ENCODE measurements at places on chromosomes 5 and 9.

- DNase-seq = no peak
Measured at GRCh38 chr5:180623844-180624243, 25.6 kb downstream of the FLT4 start.

- DNase-seq = no peak
Measured at GRCh38 chr9:101372327-101373118, 12.3 kb downstream of the BAAT start.

GRCh38 chr5:32936329-32936728, 225.2 kb downstream of the NPR3 start:
- DNase-seq = no peak

DNA sequence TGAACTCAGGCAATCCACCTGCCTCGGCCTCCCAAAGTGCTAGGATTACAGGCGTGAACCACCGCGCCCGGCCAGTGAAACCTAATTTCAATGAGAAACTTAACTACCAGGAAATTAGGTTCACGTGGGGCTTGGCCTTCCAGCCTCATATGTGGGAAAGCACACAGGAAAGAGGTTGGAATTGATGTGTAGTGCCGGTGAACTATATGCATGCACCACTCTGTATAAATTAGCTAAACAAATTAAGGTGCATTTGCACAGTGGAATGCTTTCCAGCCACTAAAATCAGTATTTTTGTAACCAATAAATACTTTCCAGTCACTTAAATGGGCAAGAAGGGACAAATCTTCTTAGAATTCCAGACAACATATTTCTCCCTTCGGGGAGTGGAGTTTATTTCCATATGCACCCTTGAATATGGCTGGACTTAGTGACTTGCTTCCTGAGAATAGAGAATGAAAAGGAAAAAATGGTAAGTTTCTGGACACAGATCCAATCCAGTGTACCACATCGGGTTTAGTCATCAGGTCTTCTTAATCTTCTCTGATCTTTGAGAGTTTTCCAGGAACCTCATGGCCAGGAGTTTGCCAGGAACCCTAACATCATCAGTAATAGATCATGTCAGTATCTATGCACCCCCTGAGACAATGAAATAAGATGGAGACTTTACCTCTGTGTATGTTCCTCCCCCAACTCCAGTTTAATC, 24.9 kb downstream of the ATOX1 start:
- peak; percentile 85 for DNase-seq

DNA sequence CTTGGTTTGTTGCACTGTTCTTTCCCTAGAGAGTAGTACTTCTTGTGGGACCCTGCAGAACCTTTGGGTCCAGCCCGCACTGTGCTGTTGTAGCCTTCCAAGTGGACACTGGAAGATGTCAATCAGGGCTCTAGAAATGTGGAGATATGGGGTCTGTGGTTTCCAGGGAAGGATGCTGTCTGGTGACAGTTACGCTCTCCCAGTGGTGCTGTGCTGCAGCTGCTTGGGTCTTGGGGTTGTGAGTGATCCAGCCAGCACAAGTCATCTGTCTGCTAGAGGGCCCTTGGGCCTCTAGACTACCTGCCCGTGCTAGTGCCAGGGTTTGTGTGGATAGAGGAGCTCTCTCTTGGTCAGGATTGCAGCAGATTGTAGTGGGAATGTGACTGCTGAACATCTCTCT, 484.5 kb downstream of the DMAC1 start:
- DNase-seq = no peak

DNA sequence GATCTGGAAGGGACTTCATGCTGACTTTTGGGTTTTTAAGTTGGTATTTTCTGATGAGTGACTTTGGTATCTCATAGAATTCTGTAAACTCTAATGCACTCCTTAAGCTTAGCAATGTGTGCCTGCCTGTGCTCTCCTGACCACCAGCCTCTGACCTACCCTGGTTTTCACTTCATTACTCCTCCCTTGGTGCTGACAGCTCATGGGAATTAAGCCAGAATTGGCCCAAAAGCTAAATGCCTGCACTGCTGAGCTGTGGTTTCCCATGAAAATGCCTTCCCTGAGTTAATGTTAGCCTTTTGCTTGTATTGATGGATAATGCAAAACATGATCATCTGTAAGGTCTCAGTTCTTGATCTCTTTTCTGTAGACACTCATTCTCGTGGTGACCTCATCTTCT, 308.0 kb downstream of the DOCK8 start:
- peak; percentile 12 for DNase-seq

DNA sequence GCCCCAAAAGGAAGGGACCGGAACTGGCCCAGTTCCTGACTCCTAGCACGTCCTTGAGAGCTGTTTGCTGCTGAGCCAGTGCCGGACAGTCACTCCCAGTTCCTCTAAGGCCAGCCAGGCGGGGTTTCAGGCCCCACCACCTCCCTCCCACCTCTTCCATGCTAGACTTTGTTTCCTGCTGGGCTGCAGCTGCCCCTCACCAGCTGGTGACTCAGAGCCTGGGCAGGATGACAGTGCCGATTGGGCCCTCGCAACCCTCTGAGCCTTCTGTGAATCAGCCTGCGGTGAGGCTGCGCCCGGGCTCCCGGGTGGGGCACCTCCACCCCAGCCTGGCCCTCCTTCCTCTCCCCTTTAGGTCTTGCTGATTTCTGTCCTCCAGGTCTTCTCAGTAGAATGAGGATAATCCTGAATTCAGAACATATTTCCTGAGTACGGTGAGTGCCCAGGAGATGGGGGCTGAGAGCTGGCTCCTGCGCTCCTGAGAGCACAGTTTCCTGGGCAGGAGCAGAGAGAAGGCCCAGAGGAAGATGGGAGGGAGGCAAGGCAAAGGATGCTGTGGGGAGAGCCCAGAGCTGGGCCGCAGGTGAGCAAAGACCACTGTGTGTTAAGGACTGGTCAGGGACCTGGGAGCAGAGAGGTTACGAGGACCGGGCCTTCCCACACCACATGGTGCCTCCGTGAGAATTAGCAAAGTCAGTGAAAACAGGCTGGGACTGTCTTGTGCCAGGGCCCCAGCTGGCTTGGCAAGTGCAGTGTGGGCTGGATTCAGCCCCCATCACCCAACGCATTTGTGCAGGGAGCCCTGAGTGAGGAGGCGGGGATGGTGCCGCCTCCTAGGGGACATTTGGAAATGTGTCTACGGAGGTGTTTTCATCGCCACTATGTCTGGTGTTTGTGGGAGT, 32.9 kb upstream of the STXBP1 start:
- peak; percentile 96 for DNase-seq

DNA sequence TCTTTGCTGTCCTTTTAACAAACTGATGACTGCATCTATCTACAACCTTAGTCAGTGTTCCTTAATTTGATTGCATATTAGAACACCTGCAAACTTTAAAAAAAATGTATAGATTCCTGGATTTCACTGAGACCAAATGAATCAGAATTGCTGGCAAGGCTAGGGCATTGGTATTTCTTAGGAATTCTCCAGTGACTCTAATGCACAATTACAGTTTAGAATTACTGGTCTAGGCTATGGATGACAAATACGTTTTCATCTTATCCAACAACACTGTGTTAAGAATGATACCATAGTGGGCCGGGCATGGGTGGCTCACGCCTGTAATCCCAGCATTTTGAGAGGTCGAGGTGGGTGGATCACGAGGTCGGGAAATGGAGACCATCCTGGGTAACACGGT, 545.9 kb upstream of the RIOK2 start:
- DNase-seq = peak; percentile 39

DNA sequence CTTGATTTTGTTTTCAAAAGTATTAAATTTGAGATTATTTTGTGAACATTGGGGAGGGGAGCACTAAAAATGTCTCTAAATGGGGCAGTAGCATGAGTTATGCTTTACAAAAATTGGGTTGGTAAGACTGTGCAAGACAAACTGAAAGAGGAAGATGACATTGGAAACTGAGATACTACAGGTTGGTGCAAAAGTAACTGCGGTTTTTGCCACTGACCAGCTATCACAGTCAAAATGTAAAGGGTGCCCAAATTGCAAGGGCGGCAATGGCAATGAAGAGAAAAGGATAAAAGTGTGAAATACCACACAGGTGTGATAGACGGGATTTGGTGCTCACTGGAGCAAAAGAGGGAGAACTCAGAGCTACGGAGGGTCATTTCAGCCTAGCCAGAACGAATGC, 124.0 kb downstream of the FANCC start:
- DNase-seq = no peak

GRCh38 chr9:124284237-124284831, 26.6 kb downstream of the NEK6 start:
- DNase-seq = no peak

GRCh38 chr9:93674580-93675335, 98.4 kb downstream of the PHF2 start:
- no peak for DNase-seq

- DNase-seq = no peak
Measured at GRCh38 chr5:72895758-72896157, 60.1 kb upstream of the FCHO2 start.

- DNase-seq = no peak
Measured at GRCh38 chr5:90325093-90325492, 84.5 kb downstream of the CETN3 start.

DNA sequence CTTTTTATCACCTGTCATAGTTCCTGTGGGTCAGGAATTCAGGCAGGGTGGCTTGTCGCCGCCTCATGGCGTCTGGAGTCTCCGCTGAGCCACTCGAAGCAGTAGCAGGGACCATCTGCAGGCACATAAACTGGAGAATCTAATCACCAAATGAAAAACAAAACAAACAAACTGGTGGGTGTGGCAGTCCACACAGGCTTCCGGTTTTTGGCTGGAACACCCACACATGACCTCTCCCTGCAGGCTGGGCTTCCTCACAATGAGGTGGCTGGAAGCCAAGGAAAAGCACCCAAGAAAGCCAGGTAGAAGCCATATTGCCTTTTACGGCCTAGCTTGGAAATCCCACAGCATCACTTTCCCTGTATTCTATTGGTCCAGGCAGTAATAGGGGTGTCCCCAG, 197.0 kb downstream of the SYK start:
- no peak for DNase-seq

DNA sequence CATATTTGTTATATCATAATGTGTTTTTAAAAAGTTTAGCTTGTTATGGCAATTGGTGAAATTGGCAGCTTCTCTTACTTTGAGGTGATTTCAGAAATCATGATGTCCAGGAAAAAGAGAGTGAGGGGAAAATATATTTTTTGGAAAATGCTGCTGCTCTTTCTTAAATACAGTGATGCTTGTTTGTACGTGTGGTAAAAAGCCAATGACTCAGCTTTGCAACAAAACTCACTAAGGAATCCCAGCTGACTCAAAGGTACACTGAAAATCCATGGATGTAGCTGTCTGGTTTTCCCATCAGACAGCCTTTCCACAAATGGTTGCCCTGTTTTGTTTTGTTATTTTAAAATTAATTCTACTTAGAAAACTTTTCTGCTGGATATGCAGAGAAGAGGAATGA, 306.4 kb upstream of the PAPPA start:
- peak; percentile 74 for DNase-seq

DNA sequence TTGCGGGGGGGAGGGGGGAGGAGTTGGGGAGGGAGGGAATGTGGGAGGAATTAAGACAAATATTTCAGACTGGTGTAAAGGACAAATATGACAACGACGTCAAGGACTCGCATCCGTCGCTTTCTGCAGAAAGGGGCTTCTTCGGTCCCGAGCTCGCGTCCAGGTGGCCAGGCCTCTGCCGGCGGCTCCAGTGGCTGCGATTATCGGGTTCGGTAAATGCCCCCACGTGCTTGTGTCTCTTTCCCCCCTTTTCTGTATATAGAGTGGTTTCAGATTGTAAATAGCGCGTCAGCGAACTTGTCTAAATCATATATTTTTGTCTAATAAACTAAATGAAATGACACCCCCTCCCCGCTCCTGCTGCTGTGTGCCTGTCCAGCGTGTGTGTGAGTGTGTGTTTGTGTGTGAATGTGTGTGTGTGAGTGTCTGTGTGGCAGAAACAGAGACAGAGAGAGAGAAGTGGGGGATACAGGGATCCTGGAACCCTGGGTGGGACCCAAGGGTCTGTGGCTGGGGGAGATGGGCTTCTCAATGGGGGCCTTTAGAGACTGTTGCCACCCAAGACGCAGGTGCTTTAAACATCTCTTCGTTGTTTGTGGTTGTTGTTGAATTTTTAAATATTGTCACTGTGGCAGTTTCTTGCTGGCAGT, 5.6 kb downstream of the IRX1 start:
- DNase-seq = peak; percentile 40

- no peak for DNase-seq
Measured at GRCh38 chr5:71939452-71940230, 167.6 kb upstream of the MAP1B start.

DNA sequence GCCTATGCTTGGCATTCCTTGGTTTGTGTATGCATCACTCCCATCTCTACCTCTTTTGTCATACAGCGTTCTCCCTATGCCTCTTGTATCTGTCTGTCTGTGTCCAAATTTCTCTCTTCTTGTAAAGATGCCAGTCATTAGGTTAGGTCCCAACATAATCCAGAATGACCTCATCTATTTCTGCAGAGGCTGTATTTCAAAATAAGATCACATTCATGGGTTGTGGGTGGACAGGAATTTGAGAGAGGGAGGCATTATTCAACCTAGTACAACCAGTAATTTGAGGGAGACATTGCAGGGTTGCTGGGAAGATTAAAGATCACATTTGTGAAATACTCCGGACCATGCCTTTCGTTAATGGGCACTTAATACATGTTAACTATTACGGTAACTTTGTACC, 155.0 kb downstream of the MAN2A1 start:
- peak; percentile 55 for DNase-seq

DNA sequence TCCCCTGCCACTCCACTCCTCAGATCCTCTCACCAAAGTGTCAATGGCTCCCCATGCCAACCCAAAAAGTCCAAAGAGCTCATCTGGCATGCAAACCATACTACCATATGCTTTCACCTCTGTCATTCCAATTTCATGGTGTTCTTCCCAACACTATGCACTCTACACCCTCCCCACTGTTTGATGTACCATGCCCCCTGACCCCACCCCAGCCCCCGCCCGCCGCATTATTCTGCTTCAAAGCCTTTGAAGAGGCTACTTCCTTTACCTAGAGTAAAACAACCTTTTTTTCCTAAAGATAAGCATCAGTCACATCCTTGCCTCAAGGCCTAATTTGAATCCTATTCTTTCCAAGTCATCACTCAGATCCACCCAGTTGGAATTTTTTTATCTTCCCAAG, 226.3 kb downstream of the DEPDC1B start:
- DNase-seq = no peak

- DNase-seq = peak; percentile 46
Measured at GRCh38 chr5:123089914-123090660, 1.0 kb downstream of the PRDM6 start.

- DNase-seq = no peak
Measured at GRCh38 chr5:171961117-171961516, 45.3 kb downstream of the FBXW11 start.
